Right ventricle myocardium superior (tissue), 1 donor: ENCODE measurements at places on chromosomes 11 and 22. TPM values are rescaled to one million over a fixed set of nuclear protein-coding genes. Genes with fewer than 3 reads are reported as not detected.

DNA sequence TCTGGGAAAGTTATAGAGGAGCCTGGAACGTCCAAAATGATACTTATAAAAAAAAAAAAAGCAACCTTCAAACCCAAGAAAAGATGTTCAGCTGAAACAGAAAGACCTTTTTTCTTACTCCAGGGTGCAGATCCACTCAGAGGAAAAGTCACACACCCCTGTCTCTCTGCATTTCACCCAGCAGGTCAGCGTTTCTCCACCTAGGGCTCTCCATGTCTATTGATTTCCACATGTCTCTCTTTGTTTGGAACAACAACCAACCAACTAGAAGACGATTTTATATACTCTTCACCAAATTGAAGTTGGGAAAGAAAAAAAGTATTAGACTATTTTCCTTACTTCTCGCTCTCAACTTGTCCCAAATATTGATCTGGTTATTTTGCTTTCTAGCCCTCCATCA lies 42.2 kb upstream of the BLID start:
- no peak for DNase-seq

GRCh38 chr11:2532704-2533586 lies 88.1 kb downstream of the KCNQ1 start:
- peak; percentile 93 for DNase-seq

- DNase-seq: peak; percentile 90
Measured at GRCh38 chr22:50544078-50544745, 1.5 kb upstream of the KLHDC7B start.

DNA sequence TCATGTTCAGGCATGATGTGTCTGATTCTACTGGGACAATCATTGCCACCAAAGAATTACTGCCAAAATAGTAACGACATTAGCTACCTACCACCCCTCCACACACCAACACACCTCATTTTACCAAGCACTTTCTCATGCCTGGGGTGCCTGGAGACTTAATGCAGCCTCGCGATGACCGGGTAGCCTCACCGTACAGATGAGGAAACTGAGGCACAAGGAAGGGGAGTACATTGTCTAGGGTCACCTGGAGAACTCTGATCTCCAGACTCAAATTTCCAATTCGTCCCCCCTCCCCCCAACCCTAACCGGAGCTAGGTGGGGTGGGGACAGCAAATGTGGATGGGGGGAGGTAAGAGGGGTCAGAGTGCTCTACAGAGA lies 2.7 kb upstream of the RTN4RL2 start:
- no peak for DNase-seq

DNA sequence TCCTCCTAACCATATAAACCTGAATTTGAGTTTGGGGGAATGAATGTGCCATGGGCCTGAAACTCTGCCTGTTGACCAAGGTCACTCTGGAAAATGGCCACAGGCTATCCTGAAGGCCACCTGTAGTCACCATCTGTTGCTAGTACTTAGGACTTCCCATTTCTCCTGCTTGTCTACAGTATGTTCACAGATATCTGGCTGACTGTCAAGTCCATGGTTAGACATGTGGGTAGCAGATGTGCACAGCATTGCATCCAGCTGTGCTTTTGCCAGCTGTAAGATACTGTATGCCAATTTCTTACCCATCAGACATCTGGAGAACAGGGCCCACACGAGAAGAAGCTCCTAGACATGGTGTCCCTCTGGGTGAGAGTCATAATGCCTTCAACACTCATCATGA lies 475.4 kb downstream of the INSC start:
- no peak for DNase-seq

GRCh38 chr22:38753948-38754750 lies 1.6 kb downstream of the SUN2 start:
- peak; percentile 71 for DNase-seq

DNA sequence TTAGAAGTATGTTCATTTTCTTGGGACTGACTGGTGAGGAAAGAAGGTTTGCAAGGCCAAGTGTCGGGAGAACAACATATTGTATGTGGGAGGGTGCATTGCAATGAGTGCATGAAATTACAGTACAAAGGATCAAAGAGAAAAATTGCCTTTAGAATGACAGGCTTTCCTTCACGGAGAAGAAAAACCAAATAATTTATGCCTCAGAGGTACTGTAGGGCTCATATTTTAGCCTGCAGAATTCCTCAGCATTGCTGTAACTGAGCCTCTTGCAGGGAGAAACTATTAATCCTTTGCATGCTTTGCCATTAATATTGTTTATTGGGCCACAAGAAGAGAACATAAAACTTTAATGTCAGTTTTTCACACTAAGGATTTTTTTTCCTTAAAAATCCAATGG lies 60.1 kb downstream of the LRRC4C start:
- no peak for DNase-seq

GRCh38 chr22:44354288-44354687 lies 41.5 kb upstream of the SHISAL1 start:
- peak; percentile 16 for DNase-seq

The CABP7 gene
- total RNA-seq: not detected

The SLC22A6 gene
- total RNA-seq: not detected

The GPHA2 gene
- total RNA-seq: not detected

The MED19 gene
- 7.7 TPM for total RNA-seq

The SLC22A12 gene
- total RNA-seq: not detected

The VSIG2 gene
- total RNA-seq: 1.2 TPM

The OR10A2 gene
- total RNA-seq: not detected

The CBLIF gene
- total RNA-seq: not detected
